Hypothalamus (tissue), 51 donors: ENCODE measurements at places on chromosomes 7 and 10.
A peak's percentile ranks its signal among the peaks of the same experiment; 100 is the strongest.

DNA sequence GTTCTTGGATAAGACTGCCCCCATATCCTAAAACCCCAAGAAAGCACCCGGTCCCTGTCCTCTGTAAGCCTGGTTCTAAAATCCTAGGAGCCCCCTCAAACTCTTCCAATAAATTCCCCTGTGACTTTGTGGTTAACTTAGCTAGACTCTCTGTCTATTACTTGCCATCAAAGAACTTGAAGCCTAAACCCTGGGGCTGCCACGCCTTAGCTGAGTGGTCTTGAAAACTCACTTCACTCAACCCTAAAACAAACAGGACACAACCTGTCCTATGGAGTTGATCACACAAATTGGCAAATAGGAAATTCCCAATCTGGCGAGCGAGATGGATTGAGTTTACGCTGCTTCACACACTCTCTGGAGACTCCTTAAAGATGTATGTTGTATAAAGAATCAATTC is 191.4 kb upstream of the SVIL start:
- DNase-seq: no peak

DNA sequence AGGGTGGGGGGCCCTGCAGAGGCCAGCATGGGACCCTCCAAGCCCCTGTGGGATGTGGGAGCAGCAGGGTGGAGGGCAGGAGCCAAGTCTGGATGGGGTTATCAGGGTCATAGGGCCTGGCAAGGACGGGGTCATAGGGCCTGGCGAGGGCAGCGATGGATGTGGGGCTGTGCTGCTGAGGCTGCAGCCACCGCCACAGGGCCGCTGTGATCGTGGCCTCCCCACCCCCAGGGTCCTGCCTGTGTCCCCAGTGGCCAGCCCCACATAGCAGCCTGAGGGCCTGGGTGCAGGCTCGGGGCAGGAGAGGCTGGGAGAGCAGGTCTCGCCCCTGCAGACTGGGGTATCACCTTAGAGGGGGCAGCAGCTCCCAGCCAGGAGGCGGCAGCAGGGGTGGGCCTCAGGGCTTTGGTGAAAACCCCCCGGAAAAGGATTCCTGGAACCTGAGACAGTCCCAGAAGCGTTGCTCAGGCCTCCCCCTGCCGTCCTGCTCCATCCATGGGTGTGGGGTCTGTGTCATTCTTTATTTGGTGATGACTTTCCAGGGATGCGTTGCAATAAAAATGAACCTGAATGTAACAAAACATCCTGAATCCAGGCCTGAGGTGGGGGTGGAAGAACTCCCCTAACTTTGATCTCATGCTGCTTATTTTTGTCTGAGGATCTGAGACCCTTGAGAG is 107.3 kb upstream of the SHH start:
- no peak for DNase-seq

DNA sequence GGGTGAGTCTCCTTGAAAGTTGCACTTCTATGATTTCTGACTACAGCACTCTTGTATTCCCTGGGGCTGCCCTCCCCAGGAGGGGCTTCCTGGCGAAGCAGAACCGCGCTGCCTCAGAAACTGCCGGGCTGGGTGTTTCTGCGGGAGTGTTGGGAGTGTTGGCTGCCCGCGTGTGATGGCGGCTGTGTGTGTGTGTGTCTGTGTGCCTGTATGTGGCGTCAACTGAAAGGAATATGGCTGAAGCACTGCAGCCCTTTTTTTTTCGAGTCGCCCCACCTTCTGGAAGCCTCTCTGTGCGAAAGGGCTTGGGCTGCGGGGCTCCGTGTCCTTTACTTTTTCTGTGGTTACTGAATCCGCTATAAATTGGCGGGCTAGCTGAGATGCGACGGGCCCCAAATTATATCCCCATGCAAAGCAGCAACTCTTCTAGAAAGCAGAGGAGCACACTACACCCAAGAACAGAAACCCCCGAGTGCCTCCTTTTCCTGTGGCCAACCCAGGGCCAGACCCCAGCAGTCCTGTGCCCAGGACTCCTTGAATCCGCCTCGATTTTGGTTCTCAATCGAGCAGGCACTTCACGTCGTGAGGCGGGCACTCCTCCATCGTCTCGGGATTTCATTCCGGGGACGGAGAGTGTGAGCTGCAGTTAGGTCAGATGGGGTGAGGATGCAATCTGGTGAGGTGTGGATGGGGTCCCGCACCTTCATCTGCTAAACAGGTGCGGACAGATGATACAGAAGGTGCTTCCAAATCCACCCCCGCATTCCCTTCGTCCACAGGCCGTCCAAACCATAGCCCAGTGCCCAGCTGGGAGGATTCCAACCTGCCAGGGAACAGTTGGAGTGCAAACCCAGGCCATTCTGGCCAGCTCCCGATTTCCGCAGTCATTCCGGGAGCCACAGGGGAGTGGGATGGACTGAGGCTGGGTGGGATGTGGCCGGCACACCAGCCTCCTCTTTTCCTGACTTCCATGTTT is 22.5 kb upstream of the ZNF273 start:
- DNase-seq: no peak

DNA sequence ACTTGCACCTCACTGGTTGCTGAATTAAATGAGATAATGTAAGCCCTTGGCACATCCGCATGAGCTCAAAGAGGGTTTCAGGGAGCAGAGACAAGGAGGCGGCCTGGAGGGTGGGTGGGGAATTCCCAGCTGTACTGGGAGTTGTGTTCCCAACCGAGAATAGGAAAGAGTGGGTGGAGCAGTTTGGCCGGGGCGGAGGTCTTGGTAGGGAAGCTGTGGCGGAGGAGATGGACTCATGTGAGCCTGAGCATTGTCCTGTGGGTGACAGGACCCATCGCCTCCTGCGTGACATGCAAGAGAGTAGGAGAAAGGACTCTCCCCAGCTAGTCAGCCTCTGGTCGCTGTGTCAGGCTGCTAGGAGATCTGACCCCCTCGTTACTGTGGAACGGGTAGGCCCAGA is 41.0 kb upstream of the SAMD8 start:
- DNase-seq: no peak

DNA sequence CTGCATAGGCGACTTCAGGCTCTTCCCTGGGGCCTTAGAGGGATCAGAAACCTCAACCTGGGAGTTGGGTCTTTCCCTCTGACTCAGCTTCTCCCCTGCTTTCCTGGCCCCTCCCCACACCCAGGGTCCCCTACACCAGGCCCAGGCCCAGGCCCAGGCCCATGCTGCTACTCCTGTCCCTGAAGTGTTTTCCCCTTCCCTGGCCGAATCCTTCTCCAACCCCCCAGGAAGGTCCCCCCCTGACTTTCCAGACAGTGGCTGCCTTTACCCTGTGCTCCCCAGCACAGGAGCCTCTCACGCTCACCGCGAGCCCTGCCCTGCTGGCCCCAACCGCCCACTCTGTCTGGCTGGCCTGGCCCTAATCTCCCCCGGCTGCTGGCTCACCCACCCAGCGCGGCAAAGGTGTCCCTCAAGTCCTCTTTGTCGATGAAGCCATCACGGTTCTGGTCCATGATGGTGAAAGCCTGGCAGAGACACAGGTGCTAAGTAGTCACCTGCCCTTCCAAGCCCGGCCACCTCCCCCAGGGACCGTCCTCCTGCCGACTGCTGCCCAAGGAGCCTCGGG is 6.4 kb downstream of the MYL10 start:
- DNase-seq: no peak

GRCh38 chr10:102371295-102371694 is 24.2 kb upstream of the NFKB2 start:
- DNase-seq: no peak

GRCh38 chr7:132526111-132526740 is 50.0 kb downstream of the PLXNA4 start:
- no peak for DNase-seq

- no peak for DNase-seq
Observed at GRCh38 chr7:18402488-18403183, 92.9 kb upstream of the HDAC9 start.

- DNase-seq: no peak
Observed at GRCh38 chr10:116185199-116185867, 87.7 kb downstream of the GFRA1 start.

DNA sequence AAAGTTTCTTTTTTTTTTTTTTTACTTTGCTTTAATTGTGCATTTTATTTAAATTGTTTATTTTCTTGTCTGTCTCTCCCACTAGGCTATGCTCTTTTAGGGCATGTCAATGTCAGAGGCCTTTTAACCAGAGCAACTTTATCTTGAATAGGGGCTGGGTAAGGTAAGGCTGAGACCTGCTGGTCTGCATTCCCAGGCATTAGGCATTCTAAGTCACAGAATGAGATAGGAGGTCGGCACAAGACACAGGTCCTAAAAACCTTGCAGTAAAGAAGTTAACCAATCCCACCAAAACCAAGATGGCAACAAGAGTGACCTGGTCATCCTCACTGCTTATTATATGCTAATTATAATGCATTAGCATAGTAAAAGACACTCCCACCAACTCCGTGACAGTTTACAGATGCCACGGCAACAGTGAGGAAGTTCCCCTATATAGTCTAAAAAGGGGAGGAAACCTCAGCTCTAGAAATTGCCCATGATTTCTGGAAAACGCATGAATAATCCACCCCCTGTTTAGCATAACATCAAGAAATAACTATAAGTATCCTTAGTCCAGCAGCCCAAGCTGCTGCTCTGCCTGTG is 47.0 kb upstream of the FRMD4A start:
- DNase-seq: no peak

GRCh38 chr7:69596056-69596455 is 2.2 kb upstream of the AUTS2 start:
- DNase-seq: no peak

GRCh38 chr7:152674860-152675758 is 832 bp downstream of the XRCC2 start:
- DNase-seq: no peak

- no peak for DNase-seq
Observed at GRCh38 chr10:121375172-121375571, 223.1 kb downstream of the FGFR2 start.

- DNase-seq: no peak
Observed at GRCh38 chr7:18354108-18355085, 141.2 kb upstream of the HDAC9 start.

DNA sequence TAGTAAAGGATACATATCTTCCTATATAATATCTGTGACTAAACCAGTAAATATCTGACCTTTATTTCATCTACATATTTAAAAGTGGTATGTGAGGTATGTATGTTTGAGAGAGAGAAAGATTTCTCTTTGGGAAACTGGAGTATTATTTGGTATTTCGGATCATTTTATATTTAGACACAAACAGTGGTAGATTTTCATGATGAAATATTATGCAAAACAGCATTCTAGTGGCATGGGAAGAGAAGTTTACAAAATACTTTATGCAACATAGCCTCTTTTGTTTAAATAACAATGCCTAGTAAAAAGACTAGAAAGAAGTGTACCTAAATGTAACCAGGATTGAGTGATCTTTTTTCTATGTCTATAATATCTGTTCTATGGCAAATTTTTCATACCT is 98.6 kb upstream of the TMEM168 start:
- DNase-seq: no peak

DNA sequence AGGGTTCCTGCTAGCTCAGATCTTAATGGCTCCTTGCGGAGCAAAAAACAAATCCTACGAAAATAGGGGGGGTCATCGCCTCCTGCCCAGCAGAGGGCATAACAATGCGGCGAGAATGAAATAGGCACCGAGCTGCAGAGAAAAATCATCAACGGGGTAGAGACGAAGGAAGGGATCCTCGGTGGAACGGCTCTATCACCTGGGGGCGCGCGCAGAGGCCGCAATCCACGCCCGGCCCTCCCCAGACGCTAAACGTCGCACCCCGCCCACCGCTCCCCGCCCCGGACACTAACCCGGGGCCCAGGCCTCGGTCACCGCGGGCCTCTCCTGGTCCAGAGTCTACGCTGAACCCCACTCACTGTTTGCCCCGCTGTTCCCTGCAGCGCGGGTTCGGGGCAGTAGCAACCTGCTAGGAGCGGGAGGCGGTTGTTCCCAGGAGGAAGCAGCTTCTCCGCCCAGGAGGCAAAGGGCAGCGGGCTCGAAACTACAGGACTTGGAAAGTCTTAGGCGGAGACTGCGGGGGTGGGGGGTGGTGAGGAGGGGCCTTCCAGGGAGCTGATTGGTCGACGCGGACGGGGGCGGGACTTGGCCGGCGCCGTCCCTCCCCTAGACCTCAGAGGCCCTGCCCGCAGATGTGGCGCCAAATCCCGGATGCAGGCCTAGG is at the start of gene TCAF1:
Gene TCAF1 (minus strand): TSS at position 509 of the 664 bp plus-strand sequence. CDS start 25,568 bp downstream, outside the sequence.
- peak; percentile 87 for DNase-seq

GRCh38 chr10:43888586-43888985 is 239.9 kb upstream of the ZNF32 start:
- DNase-seq: no peak

- DNase-seq: no peak
Observed at GRCh38 chr10:99456931-99457288, 26.5 kb upstream of the GOT1 start.

GRCh38 chr7:116441534-116441933 is 58.0 kb upstream of the CAV2 start:
- no peak for DNase-seq

DNA sequence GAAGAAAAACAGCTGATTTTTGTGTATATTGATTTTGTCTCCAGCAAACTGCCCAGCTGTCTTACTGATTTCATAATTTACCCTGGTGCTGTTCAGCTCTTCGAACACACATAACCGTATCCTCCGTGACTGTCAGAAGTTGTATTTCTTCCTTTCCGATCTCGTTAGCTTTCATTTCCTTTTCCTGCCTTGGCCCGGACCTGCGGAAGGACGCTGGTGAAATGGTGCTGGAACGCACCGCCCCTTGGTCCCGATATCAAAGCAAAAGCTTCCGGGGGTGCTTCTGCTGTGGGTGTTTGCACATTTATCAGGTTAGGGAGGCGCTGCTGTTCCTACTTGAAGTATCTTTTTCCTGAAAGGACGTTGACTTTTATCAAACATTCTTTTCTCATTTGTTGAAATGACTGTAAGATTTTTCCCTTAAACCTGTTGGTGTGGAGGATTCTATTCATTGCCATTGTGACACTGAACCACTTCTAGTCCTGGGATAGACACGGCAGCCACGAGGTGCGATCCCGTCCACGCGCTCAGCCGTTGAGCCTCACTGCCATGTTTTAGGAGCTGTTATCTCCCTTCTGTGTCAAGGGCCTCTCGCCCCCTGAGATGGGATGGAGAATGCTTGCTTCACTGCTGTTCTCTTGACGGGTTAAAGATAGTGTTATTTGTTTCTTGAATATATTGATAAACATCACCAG is 72.6 kb downstream of the FOXL3 start:
- DNase-seq: no peak

- DNase-seq: no peak
Observed at GRCh38 chr7:20971219-20971618, 184.5 kb upstream of the SP8 start.

DNA sequence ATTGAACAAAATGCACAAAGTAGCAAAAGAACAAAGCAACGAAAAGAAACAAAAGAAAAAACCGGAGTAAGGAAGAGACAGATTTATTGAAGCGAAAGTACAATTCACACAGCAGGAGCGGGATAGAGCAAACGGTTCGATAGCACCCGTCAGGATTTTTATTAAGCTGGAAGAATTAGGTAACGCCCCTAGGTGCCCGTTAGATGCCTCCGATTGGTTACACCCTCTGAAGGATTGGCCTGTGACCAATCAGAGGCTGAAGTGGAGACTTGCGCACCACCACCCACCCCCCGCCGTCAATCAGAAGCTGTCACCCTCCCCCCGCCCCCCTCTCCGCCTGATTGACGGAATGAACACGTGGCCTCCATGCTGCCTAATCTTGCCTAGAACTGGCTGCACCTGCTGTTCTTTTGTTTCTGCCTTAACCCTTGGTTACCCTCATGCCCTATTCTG is 16.8 kb downstream of the OCM2 start:
- no peak for DNase-seq

GRCh38 chr10:24759672-24760071 is 36.0 kb upstream of the ARHGAP21 start:
- no peak for DNase-seq

GRCh38 chr10:125961743-125962142 is 65.4 kb downstream of the FANK1 start:
- no peak for DNase-seq

GRCh38 chr10:86371116-86371515 is 4.5 kb upstream of the GRID1 start:
- DNase-seq: no peak

- no peak for DNase-seq
Observed at GRCh38 chr7:44048031-44048795, 3.7 kb downstream of the DBNL start.
